Small intestine (tissue), 16 donors: ENCODE measurements at places on chromosomes 3 and 15.

- peak; percentile 73 for DNase-seq
Measured at GRCh38 chr3:134576426-134576825, 74.4 kb downstream of the KY start.

DNA sequence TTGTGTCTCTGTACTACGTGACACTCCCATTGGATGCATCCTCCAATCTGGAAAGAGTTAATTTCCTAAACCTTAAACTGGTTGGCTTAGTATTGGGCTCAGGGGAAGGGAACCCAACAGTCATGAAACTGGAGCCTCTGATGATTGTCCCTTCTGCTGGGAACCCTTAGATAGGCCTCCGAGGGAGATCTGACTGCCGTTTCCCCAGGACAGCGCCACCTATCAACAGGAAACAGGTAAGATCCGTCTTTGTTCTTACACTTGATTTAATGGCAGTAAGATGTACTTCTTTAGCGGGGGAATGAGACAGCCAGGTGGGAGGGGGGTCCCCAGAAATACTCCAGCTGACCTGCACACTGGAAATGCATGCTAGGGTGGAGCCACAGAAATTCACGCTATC is 1749.6 kb downstream of the SI start:
- DNase-seq = no peak

DNA sequence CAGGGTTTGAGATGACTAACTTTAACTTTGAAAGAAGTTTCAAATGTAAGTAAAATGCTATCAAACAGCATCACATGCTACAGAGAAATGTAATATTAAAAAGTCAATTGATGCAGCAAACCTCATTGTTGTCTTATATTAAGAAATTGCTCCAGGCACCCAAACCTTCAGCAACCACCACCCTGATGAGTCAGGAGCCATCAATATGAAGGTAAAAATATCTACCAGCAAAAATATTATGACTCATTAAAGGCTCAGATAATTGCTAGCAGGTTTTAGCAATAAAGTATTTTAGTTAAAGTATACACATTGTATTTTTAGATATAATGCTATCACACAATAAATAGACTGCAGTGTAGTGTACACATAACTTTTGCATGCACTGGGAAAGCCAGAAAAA is 746.3 kb downstream of the ZPLD1 start:
- no peak for DNase-seq

DNA sequence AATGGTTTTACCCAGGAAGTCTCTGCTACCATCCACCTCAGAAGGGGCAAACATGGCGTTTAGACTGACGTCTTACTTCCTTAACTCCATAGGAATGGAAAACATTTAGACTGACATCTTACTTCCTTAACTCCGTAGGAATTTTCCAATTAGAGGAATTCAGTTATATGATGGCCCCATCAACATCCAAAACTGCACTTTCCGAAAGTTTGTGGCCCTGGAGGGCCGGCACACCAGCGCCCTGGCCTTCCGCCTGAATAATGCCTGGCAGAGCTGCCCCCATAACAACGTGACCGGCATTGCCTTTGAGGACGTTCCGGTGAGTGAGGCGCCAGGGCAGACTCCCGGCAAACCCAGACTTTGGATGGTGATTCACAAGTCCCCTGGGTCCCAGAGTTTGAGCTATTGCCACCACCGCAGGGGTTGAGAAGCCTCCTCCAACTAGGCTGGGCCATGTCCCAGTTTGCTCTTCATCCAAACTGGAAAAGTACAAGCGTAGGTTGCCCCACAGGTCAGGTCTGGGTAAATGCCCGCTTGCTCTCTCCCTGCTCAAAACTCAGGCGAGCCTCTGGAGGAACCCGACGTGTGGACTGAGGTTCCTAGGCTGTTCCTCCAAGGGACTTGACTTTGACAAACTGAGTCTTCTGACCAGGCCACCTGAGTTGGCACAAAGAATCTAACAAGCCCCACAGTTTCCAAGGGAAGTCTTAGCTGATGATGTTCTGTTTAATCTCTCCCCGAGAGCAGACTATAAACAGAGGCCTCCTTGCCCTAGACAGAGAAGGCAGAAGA is 57.7 kb downstream of the MESD start:
- no peak for DNase-seq

- DNase-seq = no peak
Measured at GRCh38 chr3:69838217-69838616, 99.0 kb downstream of the MITF start.

GRCh38 chr15:68431792-68432401 is at the start of gene ITGA11:
Gene ITGA11, minus strand, starts transcription at chr15:68432163. Its CDS starts 97 bp downstream, at chr15:68432066.
- DNase-seq = peak; percentile 64

DNA sequence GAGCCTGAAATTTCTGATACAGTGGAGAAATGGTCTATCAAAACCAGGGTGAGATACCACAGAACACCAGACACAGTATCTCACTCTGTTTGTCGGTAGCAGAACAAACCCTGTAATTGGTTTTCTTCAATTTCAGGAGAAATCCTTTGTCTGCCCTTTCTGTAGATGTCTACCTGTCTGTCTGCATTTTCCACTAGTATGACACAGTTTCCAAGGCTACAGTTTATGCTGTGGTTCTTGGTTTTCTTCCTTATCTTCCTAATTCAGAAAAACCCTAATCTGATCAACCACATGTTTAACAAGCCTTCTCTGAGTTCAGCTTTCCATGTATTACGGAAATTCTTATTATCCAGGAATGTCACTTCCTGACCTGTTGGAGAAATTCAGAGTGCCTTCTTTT is 70.8 kb downstream of the SCN11A start:
- DNase-seq = no peak

- DNase-seq = no peak
Measured at GRCh38 chr15:62777671-62778070, 264.9 kb upstream of the TPM1 start.

DNA sequence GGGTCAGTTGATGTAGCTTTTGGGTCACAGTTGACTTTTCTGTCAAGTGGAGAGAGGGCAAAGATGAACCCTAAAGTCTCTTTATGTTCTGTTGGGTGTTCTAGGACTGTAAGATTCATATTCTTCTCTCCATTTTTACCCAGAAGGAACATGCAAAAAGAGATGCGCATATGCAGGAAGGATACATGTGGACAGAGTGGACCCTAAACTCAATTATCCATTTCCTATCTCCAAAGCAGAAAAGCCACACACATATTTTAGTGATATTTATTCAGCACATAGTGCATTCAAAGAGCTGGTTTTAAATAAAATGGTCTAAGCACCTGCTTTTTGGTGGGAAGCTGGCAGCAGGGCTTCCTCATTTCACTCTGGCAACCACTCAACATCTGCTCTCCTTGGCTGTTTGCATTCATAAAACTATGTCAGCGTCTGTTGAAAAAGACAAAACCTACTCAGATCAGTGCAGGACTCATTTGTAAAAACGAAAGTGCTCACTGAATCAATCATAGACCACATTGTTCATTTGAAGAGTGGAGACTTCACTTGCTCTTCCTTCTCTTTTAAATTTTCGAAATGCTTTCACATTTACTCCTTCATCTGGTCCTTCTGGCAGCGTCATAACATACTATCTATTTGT is 96.6 kb downstream of the SEMA6D start:
- DNase-seq = no peak

DNA sequence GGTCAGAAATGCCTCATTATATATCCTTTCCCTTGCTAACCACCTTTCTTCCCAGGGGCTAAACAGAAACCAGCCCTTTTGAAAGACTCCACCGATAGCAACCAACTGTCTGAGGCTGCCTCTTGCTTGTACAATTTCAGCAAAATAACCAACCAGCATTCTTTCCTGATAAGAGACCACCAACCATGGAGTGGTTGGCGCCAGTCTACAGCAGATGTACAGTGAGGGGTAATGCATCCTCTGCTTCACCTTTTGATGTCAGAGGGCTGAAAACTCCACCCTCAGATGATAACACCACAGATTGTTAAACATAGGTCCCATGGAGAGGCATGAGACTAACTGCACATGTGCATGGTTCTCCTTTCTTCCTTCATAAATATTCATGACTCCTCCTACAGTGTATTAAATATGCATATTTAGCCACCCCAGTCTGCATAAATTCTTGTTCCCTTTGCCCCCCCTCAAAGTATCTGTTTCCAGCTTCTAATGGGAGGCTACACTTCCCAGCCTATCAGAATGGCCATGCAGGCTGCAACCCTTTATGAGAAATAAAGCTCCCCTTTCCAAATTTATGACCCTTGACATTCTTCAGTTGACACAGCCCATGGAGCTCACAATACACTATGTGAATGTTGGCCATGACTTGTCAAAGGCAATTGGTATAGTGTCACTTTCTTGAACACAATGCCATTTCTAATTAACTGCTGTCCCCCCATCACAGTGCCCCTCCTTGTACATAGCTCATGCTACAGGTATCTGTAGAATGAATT is 48.3 kb downstream of the GABRB3 start:
- DNase-seq = no peak

- no peak for DNase-seq
Measured at GRCh38 chr3:173399044-173399443, 1.5 kb downstream of the NLGN1 start.

DNA sequence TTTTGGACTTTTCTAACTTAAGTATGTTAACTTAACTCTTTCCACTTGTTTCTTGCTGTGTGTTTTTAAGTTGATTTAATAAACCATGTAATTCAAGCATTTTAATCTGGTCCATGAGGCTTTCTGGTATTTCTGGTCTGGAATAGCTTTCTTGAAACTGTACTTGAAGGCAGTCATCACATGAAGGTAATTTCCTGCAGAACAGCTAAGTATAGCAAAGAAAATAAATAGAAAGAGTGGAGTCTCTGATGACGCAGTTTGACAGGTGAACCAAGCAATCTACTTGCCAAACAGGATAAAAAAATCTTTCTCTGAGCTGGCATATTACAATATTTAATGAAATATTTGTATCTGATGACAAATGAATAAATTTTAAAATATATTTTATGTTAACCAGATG is 74.9 kb downstream of the BTLA start:
- DNase-seq = no peak

DNA sequence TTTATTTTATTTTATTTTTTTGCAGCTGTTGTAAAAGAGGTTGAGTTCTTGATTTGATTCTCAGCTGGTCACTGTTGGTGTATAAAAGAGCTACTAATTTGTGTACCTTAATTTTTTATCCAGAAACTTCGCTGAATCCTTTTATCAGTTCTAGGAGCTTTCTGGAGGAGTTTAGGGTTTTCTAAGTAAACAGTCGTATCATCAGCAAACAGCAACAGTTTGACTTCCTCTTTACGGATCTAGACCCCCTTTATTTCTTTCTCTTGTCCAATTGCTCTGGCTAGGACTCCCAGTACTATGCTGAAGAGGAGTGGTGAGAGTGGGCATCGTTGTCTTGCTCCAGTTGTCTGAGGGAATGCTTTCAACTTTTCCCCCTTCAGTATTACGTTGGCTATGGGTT is 165.8 kb upstream of the KCNMB2 start:
- no peak for DNase-seq

GRCh38 chr3:59688636-59689035 is 638.8 kb upstream of the CFAP20DC start:
- no peak for DNase-seq

- no peak for DNase-seq
Measured at GRCh38 chr3:96354742-96355141, 459.7 kb upstream of the EPHA6 start.

DNA sequence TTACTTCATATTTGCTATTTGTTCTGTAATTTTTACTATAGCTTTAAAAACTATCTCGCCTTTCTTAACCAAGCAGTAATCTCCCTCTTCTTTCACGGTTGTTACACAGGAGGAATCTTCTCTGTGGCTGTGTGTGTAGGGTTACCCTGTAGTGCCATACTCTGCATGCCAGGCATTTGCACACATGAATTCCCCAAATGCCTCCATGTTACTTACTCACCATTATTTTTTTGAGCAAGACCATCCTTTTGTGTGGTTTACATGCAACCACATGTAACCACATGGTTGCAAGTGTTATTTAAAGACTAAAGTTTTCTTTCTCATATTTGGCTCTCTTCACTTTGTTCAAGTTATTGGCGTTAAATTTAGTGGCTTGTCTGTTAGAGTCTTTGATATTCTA is 45.5 kb downstream of the HPS3 start:
- DNase-seq = no peak

GRCh38 chr3:14343338-14344112 is 58.9 kb upstream of the SLC6A6 start:
- DNase-seq = no peak

DNA sequence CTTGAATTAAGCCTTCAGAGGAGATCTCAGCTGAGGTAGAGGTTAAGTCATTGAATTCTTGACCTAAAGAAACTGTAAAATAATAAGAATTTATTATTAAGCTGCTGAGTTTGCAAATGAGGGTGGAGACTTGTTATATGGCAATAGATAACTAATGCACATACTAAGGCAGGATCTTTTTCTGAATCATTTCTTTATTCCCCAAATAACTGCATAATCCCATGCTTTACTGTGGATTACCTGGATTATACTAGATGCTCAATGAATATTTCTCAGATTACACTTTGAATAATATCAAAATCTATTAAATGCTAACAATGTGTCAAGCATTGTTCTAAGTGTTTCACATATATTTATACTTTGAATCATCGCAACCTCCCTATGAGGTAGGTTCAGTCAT is 532.5 kb downstream of the NAALADL2 start:
- DNase-seq = no peak

GRCh38 chr3:51777985-51778384 is 1.1 kb downstream of the IQCF6 start:
- DNase-seq = peak; percentile 1

DNA sequence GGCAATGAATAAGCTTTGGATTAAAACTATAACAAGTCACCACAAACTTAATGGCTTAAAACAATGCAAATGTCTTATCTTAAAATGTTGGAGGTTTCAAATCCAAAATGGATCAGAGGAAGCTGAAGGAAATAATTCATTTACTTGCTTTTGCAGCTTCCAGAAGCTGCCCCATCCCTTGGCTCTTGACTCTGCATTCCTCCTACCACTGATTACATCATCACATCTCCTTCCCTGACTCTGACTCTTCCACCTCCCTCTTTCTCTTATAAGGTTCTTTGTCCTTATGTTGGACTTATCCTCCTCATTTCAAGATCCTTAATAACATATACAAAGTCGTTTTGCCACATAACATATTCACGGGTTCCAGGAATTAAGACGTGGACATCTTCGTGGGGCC is 982.8 kb upstream of the ROBO1 start:
- no peak for DNase-seq

DNA sequence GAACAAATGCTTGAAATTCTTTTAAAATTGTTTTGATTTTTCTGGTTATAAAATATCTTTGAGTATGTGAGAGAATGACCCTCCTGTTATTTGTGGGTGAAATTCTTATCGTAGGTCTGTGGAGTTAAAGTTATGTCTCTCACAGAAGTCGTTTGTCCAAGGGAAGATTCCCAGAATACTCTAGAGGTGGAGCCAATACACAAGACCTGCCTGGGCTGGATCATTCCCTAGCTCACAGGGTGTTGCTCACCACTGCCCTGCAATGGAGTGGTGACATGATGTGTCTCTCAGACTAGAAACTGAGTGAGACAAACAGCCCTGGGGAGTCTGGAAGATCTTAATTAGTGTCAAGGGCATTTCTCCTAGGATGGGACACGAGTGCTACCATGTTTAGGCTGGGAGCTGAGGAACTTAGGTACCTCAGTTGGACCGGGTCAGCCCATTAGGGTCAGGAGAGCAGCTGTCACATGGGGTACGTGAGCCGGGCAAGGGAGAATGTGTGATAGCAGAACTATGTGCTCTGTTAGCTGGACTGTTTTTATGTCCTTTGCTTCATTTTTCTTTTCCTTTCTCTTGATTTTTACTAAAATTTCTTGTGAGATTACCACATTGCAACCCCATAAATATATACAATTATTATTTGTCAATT is 53.6 kb upstream of the MYO5C start:
- no peak for DNase-seq

- no peak for DNase-seq
Measured at GRCh38 chr15:66006986-66007385, 137.7 kb downstream of the RAB11A start.
